ENCODE measurements at places on chromosomes 16 and 17.

- DNase-seq: no peak
Measured at GRCh38 chr17:73969956-73970355, 233.5 kb upstream of the RPL38 start.

GRCh38 chr17:81180836-81181810 lies 15.1 kb upstream of the AATK start:
- no peak for DNase-seq

GRCh38 chr17:36910513-36910912 lies 26.8 kb upstream of the LHX1 start:
- no peak for DNase-seq

DNA sequence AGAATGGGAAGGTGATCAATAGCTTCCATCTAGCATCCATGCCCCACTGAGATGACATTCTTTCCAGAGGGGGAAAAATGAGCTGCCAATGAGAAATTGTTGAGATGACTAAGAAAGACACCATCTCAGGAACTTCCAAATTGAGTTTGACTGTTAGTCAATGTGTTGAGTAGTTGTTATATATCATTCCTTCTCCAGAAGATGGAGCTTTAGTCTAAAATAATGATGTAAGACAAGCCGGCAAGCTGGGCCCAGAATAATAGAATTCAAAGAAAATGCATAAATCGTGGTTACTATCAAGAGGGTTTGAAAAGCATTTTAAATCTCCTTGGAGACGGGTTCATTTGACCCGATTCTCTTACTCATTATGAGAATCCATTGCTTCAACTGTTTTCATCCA lies 71.0 kb upstream of the ATF7IP2 start:
- DNase-seq: no peak

DNA sequence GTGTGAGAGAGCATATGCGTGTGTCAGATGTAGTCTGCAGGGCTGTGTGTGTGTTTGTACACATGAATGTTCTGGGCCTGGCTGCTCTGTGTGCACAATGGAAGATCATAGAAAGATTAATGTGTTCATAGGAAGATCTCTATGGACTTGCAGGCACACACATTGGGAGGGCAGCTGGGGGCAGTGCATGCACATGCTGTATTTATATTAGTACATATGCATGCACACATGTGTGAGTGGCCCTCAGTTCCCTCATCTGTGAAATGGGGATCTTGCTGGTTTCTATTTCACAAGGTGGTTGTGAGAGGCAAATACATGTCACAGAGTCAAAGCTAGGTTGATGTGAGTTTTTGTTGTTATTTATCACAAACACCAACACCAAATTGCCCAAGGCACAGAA lies 2.1 kb downstream of the CA7 start:
- no peak for DNase-seq

GRCh38 chr16:16001596-16002255 lies 52.3 kb downstream of the ABCC1 start:
- DNase-seq: no peak

GRCh38 chr16:86060381-86061317 lies 161.7 kb downstream of the IRF8 start:
- DNase-seq: no peak

DNA sequence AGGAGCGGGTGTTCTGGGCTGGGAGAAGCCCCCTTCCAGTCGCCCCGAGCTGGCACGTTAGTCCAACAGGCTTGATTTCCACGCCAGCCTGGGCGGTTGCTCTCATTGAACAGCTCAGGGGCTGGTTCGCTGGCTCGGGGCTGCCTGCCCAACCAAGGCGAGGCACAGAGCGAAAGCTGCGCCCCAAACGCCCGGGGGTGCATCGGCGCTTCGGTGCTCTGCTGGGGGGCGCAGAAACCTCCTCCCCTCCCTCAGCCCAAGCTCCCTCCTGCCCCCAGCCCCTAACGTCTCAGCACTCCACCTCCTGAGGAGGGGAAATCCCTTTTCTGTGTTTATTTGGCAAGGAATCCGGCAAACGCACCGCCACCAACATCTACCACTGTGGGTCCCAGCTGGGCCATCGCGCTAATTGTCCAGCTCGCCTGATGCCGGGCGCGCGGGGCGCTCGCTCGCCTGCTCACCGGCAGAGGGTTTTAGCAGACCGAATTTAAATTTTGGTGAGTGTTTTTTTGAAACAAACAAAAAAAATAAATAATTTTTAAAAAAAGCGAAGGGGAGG lies 29.5 kb upstream of the RBFOX1 start:
- DNase-seq: no peak

- peak; percentile 1 for DNase-seq
Measured at GRCh38 chr17:10226930-10227695, 28.7 kb upstream of the GAS7 start.

DNA sequence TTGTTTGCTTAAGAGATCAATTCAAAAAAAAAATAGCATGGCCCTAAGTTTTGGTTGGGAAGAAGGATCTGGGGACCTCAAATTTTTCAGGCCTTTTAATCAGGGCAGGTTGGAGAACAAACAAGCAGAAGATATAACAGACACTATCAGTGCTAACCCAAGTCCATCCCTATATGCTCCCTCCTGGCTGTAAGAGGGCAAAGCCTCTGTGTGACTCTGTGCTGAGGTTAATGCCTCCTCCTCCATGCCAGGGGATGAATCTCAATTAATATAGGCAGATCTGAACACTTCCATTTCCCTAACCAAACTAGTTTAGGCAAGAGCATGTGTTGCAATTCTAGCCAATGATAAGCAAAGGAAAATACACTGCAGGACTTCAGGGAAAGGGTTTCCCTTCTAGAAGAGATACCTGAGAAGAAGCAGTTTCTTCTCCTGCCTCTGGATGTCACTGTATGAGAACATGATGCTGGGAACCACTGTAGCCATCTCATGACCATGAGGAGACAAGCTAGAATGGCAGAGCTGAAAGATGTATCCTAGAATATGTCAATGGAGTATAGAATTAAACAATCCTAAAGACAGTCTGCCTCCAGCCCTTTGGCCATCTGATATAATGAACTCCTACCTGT lies 76.0 kb downstream of the CHD9NB start:
- no peak for DNase-seq

All from activated T-helper 1 cell treated with anti-CD3 and anti-CD28 coated beads, Interleukin-2, amount 50 U/mL, for 16 hours (primary cell).